ENCODE measurements at places on chromosomes 7 and 10. TPM values are rescaled to one million over a fixed set of nuclear protein-coding genes. Genes with fewer than 3 reads are reported as not detected.

DNA sequence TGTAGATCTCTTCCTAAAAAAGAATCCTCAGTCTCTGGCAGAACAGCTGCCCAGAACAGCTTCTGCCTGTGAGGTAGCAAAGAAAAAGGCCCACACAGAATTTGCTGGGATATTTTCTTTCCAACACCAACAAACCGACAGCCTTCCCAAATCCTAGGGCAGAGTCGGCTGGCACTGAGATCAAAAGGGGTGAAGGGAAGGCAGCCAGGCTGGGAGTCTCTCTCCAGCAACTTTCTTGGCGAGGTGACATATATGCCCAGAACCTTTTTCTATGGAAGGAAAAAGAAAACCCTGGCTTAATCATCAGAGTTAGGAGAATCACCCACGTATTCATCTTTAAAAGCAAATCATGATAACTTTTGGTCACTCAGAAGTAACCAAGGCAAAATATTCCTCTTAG is 279.6 kb downstream of the DNAJB6 start:
- no peak overlapping the region for H3K4me3 ChIP-seq
- H3K4me1 ChIP-seq = no peaks in the 10 kb centered on the region
- H3K36me3 ChIP-seq = no peaks in the 10 kb centered on the region
- no peak overlapping the region for H3K27ac ChIP-seq
- DNase-seq = no peak

DNA sequence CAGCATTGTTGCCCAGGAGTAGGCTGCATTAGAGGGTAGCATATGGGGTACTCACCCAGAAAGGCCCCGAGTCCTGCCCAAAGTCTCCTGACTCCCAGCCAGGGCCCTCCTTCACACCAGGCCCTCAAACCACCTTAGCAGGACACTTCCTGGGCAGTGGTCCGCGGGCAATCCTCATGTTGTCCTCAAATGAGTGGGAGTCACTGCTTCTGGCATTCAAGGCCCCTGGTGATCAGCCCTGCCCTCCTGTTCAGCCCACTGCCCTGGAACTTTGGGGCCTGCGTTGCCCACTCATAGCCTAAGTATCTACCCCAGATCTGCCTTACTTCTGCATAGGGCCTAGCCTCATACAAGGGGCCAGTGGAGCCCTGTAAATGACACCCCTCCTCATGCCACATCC is 70.9 kb upstream of the PRLHR start:
- DNase-seq = no peak
- no peak overlapping the region for H3K27ac ChIP-seq
- H3K27me3 ChIP-seq = no peaks in the 10 kb centered on the region
- no peak overlapping the region for H3K4me3 ChIP-seq

DNA sequence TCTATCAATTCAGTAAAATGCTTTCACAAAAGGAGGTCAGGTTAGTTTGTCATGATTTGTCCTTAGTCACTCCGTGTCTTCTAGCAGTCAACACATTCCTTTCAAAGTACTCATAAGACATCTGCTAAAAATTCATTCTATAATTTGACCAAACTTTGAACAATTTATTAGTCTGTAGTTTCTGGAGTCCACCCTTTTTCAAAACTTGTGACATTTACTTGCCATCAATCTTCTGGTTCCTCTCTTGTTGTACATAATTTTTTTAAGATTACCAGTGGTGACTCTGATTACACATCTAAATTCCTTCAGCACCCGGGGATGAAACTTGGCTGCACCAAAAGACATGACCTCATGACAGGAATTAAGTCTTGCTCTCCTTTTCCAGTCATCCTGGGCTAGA is 130.1 kb downstream of the NEBL start:
- no peaks in the 10 kb centered on the region for H3K36me3 ChIP-seq
- no peaks in the 10 kb centered on the region for H3K27me3 ChIP-seq
- no peak overlapping the region for H3K4me3 ChIP-seq
- peaks cover 5% of the 10 kb centered on the region for H3K4me1 ChIP-seq

- H3K36me3 ChIP-seq = no peaks in the 10 kb centered on the region
- H3K4me1 ChIP-seq = no peaks in the 10 kb centered on the region
- no peak for DNase-seq
- no peak overlapping the region for H3K27ac ChIP-seq
Observed at GRCh38 chr7:72057796-72058195, 354.3 kb downstream of the CALN1 start.

GRCh38 chr7:94174956-94175355 is 170.8 kb upstream of the BET1 start:
- no peak overlapping the region for H3K4me3 ChIP-seq
- no peak for DNase-seq
- H3K4me1 ChIP-seq = no peaks in the 10 kb centered on the region
- H3K27me3 ChIP-seq = no peaks in the 10 kb centered on the region

TFAM gene
- total RNA-seq = 26.2 TPM

PCLO gene
- 0.78 TPM for total RNA-seq

All from thoracic aorta (tissue), 2 donors.